ENCODE measurements at places on chromosomes 6 and 20.

DNA sequence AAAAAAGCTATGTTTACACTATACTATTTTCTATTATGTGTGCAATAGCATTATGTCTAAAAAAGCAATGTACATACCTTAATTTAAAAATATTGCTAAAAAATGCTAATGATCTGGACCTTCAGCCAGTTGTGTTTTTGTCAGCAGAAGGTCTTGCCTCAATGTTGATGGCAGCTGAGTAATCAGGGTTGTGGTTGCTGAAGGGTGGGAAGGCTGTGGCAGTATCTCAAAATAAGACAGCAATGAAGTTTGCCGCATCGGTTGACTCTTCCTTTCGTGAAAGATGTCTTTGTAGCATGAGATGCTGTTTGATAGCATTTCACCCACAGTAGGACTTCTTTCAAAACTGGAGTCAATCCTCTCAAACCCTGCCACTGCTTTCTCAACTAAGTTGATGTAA lies 134.7 kb upstream of the CDYL start:
- no peak for DNase-seq

GRCh38 chr6:119307056-119307455 lies 42.5 kb downstream of the MAN1A1 start:
- no peak for DNase-seq

GRCh38 chr20:57810511-57811373 lies 100.9 kb upstream of the PMEPA1 start:
- no peak for DNase-seq

DNA sequence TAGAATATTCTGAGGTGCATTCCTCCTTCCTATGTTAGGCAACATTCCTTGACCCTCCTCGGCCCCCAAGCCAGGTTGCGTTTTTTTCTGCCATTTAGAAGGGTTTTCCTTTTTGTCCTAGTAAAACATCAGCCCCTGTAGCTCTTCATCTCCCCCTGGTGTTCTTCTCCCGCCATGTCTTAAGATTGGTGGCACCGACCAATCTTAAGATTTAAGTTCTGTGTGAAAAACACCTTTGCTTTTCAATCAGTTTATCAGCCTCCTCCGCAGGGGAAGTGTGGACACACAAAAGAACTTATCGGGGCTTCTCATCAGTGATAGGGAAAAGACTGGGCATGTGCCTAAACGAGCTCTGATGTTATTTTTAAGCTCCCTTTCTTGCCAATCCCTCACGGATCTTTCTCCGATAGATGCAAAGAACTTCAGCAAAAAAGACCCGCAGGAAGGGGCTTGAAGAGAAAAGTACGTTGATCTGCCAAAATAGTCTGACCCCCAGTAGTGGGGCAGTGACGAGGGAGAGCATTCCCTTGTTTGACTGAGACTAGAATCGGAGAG lies 719 bp upstream of the EDN1 start:
- DNase-seq: peak; percentile 57

DNA sequence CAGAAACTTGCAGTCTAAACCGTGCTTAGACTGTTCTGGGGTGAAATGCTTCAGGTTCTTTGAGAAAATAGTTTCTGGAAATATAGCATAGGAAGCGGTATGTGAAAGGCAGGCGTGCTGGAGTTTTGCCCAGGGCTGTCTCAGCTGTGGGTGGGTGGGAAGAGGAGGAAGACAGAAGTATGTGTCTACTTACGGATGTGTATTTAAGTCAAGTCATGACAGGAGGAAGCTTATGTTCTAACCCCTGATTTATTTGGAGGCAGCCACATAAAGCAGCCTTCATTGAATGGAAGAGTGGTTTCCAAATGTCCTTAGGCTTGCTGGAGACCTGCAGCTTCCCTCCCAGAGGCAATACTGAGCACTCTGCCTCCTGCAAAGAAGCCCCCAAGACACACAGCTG lies 345.8 kb upstream of the PRND start:
- no peak for DNase-seq

GRCh38 chr6:17709476-17709875 lies 2.8 kb upstream of the NUP153 start:
- DNase-seq: no peak

DNA sequence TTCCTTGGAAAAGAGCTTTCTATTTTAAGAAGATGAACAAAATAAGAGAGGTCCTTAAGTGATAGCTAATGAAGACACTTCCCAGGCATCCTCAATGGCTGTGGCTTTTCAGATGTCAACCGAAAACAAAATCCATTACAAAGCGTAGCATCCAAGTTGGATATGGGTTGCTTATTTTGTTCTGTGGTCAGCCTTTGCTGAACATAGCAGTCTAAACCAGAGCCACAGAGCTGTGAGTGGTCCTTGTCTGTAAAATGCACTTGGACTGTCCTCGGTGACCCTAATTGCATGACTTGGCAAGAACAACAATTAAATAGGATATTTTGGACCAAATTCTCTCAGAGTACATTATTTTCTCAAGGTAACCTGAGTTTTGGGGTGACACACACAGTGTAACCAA lies 10.4 kb upstream of the BFSP1 start:
- no peak for DNase-seq

DNA sequence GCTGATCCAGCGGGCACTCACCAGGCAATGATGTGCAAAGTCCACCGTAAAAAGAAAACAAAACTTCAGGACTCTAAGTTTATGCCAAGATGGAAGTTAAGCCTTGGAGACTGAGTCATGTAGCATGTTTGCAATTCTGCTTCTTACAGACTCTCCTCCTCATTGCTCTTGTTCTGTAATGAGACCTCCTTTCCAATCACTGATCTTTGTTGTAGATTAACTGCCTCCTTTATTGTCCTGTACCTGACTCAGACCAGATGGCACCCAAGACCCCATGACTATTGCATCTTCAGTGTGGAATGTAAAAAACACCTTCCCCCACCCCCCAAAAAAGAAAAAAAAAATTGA lies 11.2 kb downstream of the NEU1 start:
- no peak for DNase-seq

DNA sequence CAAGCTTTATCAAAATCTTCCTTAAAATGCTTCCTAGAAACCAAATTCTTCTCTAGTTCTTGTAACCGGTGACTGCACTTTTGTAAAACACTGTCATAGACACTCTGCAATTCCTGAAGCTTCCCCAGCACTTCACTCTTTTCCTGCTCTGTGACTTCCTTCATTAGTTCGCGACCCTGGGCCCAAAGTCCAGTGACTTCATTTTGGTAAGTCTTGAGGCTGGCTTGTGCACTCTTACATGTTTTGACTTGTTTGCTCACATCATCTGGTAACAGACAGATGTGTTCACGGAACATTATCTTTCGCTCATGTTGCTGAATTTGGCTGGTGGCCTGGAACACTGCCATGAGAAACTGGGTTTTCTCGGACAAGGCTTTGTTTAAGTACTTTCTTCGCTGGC lies 306.2 kb downstream of the SYNE1 start:
- DNase-seq: no peak

- no peak for DNase-seq
Measured at GRCh38 chr6:128499079-128499731, 21.2 kb downstream of the PTPRK start.

DNA sequence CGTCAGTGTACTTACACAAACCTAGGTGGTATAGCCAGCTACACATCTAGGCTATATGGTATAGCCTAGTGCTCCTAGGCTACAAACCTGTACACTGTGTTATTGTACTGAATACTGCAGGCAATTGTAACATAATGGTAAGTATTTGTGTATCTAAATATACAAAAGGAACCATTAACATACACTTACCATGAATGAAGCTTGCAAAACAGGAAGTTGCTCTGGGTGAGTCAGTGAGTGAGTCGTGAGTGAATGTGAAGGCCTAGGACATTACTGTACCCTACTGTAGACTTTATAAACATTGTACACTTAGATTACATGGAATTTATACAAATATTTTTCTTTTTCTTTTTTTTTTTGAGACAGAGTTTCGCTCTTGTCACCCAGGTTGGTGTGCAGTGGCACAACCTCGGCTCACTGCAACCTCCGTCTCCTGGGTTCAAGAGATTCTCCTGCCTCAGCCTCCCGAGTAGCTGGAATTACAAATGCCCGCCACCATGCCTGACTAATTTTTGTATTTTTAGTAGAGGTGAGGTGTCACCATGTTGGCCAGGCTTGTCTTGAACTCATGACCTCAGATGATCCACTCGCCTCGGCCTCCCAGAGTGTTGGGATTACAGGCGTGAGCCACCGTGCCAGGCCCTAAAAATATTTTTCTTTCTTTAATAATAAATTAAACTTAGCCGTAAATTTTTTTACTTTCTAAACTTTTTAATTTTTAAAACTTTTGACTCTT lies 15.4 kb upstream of the KIAA1755 start:
- DNase-seq: no peak

DNA sequence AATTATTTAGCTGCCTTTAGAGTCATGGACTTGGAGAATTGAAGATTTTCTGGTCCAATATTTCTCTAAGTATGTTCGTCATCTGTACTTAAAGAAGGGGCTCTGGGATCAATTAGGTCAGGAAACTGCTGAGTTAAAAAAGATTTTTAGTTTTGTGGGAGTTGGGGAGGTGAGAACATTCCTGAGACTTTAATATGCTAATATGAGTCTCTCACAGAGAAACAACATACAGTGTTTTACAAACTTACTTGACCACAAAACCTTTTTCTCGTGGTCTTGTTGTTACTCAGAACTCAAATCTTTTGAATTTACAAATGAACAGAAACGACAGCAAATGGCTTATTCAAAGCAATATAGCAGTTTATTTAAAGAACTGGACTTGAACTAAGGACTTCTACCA lies 67.9 kb downstream of the LIN28B start:
- DNase-seq: no peak

- peak; percentile 76 for DNase-seq
Measured at GRCh38 chr6:43021270-43022047, at the start of gene RRP36. TSS of gene RRP36 (plus strand) at chr6:43021623. CDS start at chr6:43021655, 32 bp downstream.

GRCh38 chr6:136975089-136975715 lies 53.1 kb downstream of the SLC35D3 start:
- DNase-seq: peak; percentile 62

- DNase-seq: no peak
Measured at GRCh38 chr6:99575544-99576227, 7.2 kb upstream of the CCNC start.

- DNase-seq: no peak
Measured at GRCh38 chr20:25054995-25055629, 2.8 kb downstream of the ACSS1 start.

- DNase-seq: peak; percentile 92
Measured at GRCh38 chr20:46545077-46545826, 5.2 kb downstream of the OCSTAMP start.

DNA sequence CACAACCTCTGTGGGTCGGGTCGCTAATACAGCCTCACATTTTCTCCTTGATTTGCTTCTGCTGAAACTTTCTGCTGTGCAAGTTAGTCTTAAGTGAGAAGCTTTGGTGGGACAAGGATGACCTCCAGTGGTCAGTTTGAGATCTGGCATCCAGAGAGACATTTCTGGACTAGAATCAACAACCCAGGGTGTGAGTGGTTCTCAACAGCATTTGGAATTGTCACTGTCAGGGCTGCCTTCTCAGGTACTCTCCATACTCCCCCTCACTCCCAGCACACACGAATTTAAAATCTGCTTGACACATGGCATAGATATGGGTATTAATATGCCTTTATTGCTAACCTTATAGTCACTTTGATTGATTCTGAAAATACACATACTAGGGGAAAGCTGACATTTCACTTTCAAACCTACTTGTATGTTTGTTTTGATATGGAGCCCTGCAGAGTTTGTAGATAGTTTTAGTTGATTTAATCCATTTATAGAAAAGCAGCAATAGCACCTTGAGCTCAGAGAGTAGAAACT lies 13.2 kb downstream of the OTOR start:
- DNase-seq: peak; percentile 72

- no peak for DNase-seq
Measured at GRCh38 chr6:170124836-170125235, 166.0 kb downstream of the DLL1 start.

DNA sequence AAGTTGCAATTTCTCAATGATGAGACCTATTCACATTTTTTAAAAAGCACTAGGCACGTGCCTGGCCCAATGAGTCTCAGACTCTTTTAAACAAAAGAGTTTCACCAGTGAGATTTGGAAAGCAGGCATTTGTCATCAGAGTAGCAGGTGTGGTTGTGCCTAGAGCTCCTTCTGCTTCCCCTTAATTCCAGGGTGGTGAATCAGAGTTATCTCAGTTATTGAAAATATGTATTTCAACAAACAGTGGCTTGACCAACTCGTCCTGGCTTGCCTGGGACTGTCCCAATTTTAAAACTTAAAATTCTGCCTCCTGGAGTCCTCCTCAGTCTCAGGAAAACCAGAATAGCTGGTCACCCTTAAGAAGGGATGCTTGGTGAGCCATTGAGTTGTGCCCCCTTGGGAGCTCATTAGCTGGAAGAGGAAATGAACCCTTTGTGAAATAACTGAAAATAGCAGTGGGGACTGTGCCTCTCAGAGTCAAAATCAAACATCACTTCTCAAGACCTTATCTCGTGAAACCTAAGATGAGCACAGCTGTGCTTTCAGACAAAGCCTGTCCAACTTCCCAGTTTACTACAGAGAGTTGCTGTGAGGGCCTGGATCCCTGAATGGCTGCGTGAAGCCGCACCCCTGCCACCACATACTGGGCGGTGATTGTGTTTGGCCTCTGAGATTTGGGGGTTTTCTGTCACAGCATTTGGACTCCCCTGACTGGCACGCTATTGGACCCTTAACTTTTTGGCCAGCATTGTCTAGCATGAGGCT lies 116.3 kb downstream of the ANKRD60 start:
- no peak for DNase-seq

DNA sequence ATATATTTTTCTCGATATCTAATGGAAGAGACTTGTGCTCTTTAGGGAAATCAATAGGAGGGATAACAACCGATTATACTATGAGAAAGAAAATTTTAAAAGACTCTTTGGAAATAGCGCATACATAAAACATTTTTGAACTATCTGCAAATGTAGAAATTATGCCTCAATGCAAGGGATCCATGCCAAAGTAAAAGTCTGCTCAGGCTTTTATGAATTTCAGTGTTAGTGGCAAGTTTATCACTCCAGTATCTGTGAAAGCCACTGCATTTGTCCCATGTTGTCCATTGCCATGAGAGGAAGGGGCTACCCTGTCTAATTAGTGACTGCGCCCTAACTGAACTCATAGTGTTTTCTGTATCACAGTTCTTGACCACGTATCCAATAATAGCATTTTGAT lies 81.4 kb downstream of the TSHZ2 start:
- no peak for DNase-seq

- DNase-seq: no peak
Measured at GRCh38 chr6:34890533-34890925, 1.5 kb downstream of the ANKS1A start.

DNA sequence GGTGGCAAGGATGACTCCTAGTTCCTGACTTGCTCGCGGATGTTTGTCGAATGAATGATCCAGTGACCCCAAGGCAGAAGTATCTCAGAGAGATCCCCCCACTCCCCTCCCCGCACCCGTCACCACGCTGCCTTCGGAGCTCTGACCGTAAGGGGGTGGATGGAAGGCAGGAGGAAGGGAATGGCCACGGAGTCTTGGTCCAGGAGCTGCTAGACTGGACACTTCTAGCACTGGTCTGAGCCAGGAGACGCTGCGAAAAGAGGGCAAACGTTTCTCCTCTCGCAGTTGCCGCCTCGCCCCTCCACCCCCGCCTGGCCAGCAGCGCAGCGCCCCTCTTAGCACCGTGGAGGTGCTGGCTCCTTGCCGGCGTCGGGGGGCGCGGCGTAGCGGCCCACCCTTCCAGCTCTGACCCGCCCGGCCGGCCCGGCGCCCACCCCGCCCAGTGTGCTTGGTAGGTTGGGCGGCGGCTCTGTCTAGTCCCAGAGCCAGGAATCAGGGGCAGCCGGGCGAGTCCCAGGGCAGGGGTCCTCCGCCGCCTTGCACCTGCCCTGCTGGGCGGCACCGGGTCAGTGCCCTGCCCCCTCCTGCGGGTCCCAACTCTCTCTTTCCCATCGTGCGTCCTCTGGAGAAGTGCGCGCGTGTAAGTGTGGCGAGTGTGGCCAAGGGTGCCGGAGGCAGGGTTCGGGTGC lies 2.4 kb upstream of the DBNDD2 start:
- DNase-seq: no peak
